Activated CD4-positive, alpha-beta T cell treated with anti-CD3 and anti-CD28 coated beads, Interleukin-2, amount 10 ng/mL, durations not matched to agents 24 days and 14 days (primary cell): ENCODE measurements at places on chromosomes 11 and 22. TPM values are rescaled to one million over a fixed set of nuclear protein-coding genes. Genes with fewer than 3 reads are reported as not detected.

Gene SART1
- 99.1 and 104 TPM in 2 replicates for total RNA-seq

Gene MYEOV
- 0.21 and 0.83 TPM in 2 replicates for total RNA-seq

DNA sequence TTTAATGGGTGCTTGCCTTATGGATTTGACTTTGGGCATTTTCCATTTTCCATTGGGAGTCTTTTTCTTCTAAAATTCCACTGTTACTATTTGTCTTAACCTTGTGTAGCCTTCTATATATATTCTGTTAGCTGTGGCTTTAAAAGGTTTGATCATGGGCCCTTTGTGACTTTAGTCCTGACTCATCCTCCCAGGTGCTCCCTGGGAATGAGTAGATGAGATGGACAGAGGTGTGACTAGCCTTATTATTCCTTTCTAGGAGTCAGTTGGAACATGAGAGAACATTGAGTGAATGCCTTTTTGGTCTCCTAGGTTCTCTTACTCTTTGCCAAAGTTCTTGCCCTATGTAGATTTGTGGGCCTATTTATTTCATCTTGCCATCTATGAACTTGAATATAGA, 39.0 kb downstream of the DDX10 start:
- DNase-seq, result no peak

DNA sequence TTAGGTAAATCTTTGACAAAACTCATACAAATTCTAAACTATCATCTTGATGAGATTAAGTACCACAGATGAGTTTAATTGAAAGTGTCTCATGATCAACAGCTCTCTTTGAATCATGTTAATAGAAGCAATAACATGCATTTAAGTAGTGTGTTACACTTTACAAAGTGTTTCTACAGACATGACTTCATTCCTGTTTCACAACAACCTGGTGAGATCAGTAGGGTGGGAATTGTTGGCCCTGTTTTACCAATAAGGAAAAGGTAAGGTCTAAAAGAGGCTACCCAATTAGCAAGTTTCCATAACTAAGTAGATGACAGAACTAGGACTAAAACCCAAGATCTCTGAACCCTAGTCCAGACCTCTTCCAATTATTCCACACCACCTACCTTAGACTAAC, 12.7 kb upstream of the PRSS23 start:
- no peak for DNase-seq

GRCh38 chr11:77568306-77568705, 21.4 kb upstream of the AQP11 start:
- DNase-seq, result no peak
